Esophagus muscularis mucosa (tissue), 4 donors: ENCODE measurements at places on chromosomes 13 and 19.

DNA sequence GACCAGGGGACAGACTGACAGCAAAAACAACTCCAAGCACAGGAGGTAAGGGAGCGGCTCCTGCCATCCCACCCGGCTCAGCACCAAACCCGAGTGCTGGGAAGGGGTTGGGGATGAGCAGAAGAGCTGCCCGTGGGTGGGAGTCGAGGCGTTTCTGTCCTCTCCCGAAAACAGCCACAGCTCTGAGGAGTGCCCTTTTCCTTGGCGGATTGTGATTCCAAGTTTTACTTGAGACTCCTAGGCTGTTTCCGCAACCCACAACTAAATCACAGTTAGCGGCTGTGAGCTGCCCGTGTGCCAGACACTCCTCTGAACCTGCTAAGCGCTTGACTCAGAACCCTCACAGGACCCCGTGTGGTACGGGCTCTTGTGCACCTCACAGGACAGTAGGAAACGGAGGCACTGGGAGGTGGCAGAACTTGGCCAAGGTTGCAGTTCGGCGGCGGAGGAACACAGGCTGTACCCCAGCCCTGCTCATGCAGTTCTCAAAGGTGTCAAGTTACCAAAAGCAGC lies 21.4 kb downstream of the CFAP97D2 start:
- no peak for DNase-seq

- DNase-seq: no peak
These were observed 1.5 kb downstream of the ARID3A start for GRCh38 chr19:927351-927779.

DNA sequence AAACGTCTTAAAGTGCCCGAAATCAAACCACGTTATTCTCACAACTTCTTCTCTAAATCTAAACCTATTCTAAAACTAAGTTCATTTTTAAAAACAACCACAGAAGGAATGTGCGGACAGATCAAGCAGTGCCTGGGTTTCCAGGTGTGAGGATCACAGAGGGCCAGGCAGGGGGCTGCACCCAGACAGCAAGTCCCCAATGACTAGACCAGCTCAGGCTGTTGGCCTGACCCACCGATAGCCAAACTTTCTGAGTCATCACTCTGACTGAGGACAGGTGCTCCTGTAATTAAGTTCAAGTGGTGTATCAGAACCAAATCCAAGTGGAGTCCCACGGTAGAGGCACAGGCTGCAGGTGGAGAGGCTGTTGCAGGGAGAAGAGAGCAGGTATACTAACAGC lies 37.6 kb upstream of the EPHX3 start:
- no peak for DNase-seq

GRCh38 chr19:11658970-11659369 lies 61.7 kb downstream of the ZNF627 start:
- no peak for DNase-seq

DNA sequence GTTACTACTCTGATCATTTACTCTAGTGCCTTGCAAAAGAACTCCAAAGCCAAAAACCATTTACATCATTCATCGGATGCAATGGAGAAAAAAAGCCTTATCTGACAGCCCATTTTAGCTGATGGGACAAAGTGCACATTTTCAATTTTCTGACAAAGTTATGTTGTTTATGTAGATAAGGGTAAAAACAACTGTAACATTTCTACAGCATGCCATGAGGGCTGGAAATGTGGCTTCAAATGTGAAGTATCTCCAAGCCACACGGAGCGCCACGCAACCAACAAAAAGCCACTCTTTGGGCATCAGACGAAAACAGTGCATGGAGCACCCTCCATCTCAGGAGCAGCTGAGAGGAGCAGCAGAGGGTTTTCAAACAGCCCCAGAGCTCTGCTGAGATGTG lies 364.6 kb upstream of the ZNF507 start:
- DNase-seq: peak; percentile 53
